Activated naive CD8-positive, alpha-beta T cell treated with anti-CD3 and anti-CD28 coated beads, Interleukin-2, amount 50 U/mL, for 24 hours (primary cell): ENCODE measurements at places on chromosomes 12 and 14.

DNA sequence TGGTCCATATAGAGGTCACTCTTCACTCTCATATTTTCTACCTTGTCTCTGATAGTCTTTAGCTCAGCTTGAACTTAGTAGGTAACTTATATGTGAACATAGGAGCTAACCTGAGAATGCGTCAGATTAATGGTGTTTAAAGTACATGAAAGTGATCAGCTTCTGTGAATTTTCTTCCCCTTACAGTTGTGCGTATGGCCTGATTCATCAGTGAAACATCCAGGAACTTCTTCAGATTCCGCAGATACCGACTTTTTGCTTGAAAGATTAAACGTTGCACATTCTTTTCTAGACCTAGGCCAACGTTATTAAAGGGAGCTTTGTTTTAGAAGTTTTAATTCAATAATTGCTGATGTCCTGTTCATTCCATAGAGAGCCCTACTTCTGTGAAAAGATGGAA is 1945.1 kb upstream of the SEL1L start:
- no peak for DNase-seq

DNA sequence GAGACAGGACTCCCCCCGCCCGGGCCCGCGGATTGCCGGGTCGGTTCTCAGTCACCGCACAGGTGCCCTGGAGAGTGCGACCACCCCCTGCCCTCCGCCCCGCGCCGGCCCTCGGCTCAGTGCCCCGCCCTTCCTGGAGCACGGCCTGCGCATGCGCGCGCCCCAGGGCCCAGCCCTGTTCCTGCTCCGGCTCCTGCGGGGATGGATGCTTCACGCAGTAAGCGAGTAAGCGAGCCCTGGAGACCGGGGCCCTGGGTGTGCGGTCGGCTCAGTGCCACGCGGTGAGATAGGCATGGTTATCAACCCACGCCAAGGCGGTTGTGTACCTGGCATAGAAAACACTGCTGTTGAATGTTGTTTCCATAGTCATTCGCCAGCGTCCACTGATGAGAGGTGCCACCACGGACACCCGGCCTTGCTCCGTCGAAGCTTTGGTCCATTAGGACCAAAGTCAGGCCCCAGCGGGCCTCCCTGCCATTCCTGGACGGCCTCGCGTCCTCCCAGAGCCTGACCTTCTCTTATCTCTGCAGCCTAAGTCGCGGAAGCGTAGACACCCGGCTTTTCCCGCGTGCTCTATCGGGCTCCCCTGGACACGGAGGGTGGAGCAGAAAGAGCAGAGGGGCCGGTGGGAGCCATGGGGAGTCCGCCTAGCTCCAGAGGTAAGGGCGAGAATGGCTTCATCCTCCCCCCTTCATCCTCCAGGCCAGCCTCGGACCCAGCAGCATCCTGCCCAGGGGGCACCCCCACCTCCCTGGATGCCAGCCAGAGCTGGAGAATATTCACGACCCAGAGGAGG is 90.6 kb downstream of the PAPOLA start:
- peak; percentile 67 for DNase-seq

DNA sequence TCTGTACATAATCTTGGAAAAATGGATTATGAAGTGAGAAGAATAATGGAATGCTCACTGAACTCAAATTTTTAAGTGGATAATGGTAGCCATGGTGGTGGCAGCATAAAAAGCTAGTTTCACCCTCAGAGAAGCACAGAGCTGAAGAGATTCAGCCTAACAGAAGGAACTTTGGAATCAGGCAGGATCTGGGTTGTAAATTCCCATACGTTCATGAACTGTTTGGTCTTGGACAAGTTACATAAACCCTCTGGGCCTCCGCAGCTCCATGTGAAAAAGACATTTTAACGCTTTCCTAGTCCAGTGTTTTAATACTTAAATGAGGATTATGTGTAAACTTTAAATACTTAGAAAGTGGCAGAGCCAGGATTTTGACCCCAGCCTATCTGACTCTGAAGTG is 26.6 kb downstream of the JKAMP start:
- no peak for DNase-seq

GRCh38 chr14:33342299-33342974 is 403.8 kb downstream of the NPAS3 start:
- DNase-seq, result no peak

DNA sequence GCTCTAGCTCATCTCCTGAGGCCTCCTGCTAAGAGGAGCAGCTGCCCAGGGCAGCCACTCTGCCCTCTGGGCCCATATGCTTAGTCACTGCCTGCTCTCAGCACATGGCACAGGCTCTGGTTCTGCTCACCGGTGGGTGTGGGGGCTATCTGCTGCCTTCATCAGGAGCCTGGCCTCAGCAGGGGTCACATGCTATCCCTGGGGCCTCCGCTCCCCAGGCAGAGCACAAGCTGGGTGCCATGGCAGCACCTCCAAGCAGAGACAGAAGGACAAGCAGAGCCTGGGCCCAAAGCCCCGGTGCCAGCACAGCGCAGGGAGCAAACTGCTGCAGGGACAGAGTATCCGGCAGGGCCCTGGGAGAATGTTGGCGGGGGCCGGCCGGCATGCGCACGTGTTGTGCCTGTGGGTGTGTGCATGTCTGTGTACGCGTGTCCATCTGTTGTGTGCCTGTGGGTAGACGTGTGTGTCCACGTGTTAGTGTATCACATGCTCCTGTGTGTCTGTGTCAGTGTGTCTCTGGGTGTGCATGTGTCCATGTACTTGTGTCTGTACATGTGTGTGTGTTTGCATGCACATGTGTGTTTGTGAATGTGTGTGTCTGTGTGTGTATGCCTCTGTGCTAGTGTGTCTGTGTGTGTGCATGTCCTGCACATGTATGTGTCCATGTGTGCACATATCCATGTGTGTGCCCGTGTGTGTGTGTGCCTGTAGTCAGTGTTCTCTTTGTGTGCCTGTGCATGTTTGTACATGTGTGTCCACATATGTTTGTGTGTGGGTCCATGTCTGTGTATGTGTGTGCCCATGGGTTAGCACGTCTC is 326.9 kb downstream of the TMEM121 start:
- DNase-seq, result no peak

DNA sequence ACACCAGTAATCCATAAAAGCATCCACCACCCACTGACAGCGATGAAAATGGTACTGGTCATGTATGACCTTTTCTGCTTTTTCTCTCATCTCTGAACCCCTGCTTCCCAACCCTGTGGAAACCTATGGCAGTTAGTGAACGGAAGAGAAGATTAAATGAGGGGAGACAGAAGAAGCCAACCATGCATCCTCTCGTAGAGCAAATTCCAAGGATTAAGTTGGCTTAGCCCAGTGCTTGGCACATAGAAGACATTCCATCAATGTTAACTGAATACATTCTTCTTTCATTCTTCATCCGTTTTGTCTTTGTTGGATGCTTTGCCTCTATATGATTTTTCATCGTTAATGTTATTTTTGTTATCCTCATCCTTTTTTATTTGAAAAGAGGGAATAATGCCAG is 339.7 kb upstream of the FLRT2 start:
- DNase-seq, result no peak

DNA sequence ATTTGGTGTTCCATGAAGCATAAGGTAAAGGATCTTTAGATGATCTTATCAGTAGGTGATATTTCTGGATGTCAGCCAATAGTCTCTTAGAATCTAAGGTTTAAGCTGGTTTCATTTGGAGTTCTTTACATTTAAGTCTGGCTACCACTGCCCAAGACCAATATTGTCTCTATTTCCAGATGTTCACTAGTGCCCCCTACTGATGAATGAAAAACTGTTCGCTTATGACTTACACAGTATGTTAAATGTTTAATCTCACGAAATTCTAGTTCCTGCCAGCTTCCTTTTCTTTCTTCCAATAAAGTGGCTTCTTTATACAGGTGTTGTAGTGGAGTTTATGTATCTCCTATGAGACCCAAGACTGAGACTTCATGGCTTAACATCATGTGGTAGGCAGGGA is 31.8 kb upstream of the MIS18BP1 start:
- DNase-seq, result no peak

DNA sequence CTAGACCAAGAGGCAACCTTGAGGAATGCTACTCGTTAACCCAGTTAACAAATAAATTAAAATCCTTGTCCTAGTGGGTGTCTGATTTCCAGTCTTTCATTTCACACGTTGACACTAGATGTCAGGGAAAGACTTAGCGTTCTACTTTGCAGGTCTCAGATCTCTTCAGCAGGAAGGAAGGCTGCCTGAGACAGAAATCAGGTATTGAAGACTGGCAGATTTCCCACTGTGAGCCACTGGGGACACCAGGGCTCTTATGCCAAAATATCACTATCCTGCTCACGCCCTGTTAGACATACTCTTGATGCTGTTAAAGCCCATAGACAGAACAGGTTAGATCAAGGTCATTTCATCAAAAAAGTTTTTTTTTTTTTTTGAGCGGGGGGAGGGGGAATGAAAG is 33.0 kb downstream of the EMP1 start:
- no peak for DNase-seq

DNA sequence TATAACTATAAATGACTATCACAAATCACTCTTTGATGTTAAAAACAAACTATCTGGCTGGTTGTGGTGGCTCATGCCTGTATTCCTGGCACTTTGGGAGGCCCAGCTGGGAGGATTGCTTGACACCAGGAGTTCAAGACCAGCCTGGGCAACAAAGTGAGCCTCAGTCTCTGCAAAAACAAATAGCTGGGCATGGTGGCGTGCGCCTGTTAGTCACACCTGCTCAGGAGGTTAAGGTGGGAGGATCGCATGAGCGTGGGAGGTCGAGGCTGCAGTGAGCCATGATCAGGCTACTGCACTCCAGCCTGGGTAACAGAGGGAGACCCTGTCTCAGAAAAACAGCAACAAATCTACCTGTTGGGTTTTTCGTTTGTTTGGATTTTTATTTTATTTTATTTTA is 5.4 kb downstream of the TXNRD1 start:
- DNase-seq, result peak; percentile 14

DNA sequence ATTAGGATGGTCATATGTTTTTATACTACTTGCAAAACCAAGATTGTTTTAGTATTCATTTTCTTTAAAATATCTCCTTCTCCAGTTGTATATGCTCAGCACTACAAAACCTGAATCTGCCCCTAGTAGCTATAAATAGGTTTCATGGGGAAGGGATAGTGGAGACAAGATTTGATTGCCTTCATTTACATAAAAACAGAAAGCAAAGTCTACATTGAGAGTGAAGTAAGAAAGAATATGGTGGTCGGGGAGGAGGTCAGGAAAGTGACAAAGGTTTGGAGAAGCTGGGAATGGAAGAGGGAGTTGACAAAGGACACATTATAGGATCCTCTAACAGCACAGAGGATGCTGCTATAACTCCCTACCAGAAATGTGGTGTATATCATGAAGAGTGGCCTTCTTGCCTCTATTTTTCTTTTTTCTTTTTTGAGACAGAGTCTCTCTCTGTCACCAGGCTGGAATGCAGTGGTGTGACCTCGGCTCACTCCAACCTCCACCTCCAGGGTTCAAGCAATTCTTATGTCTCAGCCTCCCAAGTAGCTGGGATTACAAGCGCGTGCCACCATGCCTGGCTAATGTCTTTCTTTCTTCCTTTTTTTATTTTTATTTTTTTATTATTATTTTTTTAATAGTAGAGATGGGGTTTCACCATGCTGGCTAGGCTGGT is 6.6 kb upstream of the LRP6 start:
- no peak for DNase-seq

GRCh38 chr12:63752283-63752682 is 27.4 kb upstream of the RXYLT1 start:
- peak; percentile 9 for DNase-seq

- no peak for DNase-seq
Observed at GRCh38 chr14:44168566-44168965, 338.5 kb downstream of the FSCB start.

DNA sequence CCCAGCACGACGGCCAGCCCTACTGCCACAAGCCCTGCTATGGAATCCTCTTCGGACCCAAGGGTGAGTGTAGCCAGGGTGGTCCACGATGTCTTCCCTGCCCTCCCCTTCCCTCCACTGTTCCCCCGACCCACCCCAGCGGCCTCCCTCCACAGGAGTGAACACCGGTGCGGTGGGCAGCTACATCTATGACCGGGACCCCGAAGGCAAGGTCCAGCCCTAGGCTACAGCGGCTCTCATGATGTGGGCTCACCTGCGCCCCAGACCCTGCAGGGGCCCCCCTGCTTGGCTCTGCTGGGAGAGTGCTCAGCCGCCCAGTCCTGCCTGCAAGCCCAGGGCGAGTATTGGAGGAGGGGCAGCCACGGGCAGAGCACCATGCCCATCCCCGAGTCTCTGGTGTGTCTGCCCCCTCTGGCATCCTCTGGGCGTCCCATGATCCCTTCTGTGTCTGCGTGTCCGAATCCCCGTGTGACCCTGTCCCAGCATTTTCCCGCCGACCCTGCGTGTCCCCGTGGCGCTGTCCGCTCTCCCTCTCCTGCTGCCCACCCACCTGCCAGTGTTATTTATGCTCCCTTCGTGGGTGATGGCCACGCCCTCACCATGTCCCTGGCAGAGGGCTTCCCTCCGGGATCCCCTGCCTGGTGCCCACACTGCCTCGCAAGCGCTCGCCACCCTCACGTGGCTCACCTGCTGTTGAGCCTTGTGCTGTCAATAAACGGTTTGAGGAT is 5.0 kb downstream of the CRIP2 start:
- DNase-seq, result no peak

DNA sequence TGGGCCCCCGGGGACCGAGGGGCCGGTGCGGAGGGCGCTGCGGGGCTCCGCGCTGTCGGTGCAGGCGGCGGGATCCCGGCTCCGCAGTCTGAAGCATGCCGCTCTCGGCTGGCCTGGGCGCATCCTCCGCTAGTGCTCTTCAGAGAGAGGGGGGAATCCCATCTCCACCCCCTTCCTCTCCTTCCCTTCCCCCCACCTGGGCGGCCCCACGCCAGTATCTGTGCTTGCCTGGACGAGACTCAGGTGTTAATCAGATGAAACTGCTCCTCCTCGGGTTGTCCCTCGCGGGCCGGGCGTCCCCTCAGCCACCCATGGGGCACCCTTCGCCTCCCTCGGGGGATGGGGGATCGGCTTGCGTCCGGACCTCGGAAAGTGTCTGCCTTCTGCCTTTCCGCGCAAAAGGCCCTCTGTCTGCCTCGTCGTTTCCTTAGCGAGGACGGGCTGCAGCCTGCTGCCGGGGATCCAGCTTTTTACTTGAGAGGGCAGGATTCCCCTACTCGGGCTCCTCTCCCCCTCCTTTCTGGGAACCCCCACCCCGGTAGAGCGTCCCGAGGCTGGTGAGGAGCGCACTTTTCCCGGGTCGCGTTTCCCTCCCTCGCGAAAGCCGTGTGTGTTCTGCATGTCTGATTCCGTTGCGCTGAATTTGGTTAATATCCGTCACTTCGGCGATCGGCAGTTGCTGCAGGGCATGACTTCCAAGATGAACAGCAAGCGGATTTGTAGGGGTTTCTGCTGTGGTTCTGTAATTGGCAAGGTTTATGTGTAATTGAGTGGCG is 1.1 kb downstream of the GPHN start:
- DNase-seq, result peak; percentile 65

- DNase-seq, result no peak
Observed at GRCh38 chr12:119728444-119728745, 60.5 kb downstream of the PRKAB1 start.
